ENCODE measurements at places on chromosomes 6 and 20.

DNA sequence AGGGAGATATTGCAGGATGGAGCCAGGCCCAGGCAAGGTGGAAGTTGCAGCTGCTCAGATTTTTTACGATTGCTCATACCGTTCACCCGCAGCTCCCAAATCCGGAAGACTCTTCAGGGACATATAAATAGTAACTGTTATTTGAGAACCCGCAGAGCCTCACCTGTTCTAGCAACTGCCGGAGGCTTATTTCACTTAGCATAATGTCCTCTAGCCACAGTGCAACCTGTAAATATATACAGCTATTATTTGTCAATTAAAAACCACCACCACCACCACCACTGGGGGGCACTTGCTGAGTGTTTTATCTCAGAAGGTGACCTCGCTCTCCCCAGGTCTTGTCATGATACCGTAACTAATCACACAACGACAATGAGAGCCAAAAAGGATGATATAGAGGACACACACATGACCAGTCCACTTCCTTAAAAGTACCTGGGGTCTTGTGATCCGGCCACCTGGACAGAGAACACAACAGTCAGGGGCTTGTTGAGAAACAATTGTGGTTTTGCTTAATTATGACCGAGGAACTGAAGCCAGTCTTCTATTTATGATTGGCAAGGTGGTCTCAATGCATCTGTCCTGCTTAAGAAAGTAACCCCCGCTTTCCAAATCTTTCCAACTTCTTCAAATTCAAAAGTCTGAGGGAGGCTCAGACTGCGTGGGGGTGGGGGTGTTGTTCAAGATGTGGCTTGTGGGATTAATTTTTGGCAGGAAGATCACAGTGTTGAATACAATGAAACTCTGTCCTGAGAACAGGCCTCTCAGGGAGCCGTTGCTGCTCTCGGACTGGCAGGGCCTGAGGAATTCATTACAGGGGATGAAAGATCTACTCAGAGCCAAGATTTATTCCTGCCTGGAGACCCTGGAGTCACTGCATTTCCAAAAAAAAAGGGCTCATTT is 107.7 kb upstream of the PRND start:
- peak; percentile 63 for DNase-seq

- no peak for DNase-seq
These were observed 21.6 kb upstream of the BCAS1 start for GRCh38 chr20:54092021-54092420.

DNA sequence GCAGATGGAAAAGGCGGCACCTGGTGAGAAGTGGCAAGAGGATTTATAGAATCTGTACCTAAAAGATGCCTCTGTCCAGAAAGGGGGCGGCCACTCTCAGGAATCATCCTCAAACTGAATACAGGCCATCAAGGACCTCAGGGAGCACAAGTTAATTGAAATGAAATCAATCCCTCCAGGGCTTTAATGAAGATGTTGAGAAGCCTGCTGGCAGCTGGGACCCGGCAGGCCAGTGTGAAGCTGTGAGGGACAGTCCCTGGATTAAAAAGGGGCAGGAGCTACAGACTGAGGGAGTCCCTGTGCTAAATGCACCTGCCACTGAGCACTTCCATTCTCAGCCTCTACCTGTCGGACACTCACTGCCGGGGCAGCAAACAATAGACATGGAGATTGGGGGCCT is 107.7 kb upstream of the GGTLC1 start:
- DNase-seq, result no peak

DNA sequence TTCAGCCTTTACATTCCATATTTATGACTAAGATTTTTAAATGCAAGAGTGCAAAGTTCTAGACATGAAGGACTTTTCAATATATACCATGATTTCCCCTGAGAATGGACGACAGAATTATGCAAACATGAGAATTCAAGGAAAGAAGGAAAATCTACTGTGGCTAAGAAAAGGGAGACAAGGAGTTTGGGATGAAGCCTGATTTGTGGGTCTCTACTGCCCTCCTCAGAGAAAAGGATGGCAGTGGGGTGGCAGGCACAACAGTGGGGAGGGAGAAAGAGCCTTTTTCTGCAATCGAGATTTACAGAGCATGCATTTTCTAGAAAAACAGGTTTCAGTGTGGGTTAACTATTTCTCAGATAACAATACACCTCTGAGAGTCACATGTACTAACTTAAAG is 466.9 kb upstream of the NRSN1 start:
- no peak for DNase-seq

DNA sequence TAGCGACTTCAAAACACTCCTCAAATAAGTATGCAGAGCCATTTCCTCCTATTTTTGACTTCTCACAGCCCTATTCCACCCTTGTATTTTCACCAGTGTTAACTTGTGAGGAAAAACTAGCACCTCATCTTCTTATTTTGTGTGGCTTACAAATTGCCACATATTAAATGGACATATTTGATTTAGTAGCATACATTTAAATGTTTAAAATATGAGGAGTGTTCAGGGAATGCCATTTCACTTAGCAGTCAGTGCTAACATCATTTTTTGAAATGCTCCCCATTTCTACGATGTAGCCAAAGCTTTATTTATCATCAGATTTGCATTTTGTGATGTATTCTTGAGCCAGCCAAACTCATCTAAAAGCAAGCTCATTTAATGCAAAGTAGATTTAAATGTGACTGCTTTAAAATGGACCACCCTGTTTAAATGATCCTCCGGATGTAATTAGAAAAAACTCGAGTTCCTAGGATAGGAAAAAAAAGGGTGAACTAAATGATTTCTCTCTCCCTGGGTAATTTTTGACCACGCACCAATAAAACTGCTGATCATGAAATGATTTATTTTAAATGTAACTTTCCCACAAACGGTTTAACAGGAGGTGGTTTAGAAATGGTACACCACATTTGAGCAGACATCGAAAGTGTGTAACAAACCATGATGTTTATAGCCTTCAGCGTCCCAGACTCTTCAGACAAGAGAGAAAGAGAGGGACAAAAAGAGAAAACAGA is 172.6 kb downstream of the CD83 start:
- DNase-seq, result no peak

GRCh38 chr20:11188843-11189603 is 515.2 kb upstream of the JAG1 start:
- no peak for DNase-seq

- no peak for DNase-seq
These were observed 114.0 kb downstream of the TRMT11 start for GRCh38 chr6:126100386-126100785.
